Activated CD4-positive, alpha-beta T cell treated with anti-CD3 and anti-CD28 coated beads, Interleukin-2, amount 10 ng/mL, durations not matched to agents 24 days and 14 days (primary cell): ENCODE measurements at places on chromosomes 1 and 21. TPM values are rescaled to one million over a fixed set of nuclear protein-coding genes. Genes with fewer than 3 reads are reported as not detected.
A peak's percentile ranks its signal among the peaks of the same experiment; 100 is the strongest.

ACTN2 gene
- total RNA-seq = 0.40 and 0.44 TPM in 2 replicates

KRTAP7-1 gene
- not detected in 2 replicates for total RNA-seq

OR2T11 gene
- total RNA-seq = not detected in 2 replicates

C1orf87 gene
- not detected in 2 replicates for total RNA-seq

GJA9 gene
- total RNA-seq = not detected in 2 replicates

ERICH3 gene
- not detected in 2 replicates for total RNA-seq

DNA sequence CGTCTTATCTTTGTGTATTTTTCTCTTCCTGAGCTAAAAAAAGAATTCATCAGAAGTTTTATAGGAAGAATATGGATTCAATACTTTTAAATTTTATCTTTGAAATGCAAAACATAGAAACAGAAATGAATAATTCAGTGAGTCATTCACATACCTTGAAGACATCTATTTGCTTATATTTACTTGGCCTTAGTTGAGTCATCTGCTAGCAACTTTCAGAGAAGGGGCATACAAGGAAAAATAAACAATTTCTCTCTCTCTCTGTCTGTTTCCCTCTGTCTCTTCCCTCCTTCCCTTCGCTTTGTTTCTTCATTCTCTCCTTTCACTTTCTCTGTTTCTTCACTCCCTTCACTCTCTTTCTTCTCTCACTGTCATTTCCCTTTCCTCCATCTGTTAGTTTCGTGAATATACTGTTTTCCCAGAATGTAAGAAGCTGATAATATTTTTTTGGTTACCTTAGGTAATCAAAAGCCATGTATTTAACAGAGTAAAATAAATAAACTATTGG lies 477.2 kb downstream of the BRINP3 start:
- no peak for DNase-seq

DNA sequence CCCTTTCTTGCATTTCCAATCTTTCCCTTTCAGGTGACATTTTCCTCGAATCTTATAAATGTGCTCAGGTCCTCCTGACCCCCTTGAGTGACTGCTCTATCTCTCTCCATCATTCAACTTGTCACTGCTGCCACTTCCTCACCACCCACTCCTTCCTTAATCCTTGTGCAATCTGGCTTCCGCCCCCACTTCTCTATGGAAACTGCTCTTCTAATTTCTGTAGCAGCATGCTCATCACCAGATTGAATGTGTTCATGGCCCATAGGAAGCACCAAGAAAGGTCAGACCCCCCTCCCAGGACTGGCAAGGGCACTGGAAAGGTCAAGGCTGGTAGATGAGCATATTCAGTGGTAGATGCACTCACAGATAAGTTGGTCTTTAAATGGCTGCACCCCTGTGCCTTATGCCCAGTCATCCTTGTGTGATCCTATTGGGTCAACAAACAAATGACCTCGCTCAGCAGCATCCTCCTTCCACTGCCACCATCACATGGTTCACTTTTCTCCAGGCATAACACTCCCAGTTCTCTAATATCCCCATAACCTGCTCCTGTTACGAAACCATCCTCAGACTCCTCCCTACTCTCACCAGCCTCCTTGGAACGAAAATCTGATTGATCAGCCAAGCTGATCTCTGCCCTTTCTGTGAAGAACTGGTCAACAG lies 288.5 kb upstream of the POU3F1 start:
- DNase-seq = no peak

GRCh38 chr21:23936224-23936623 lies 1671.1 kb downstream of the MRPL39 start:
- DNase-seq = no peak

DNA sequence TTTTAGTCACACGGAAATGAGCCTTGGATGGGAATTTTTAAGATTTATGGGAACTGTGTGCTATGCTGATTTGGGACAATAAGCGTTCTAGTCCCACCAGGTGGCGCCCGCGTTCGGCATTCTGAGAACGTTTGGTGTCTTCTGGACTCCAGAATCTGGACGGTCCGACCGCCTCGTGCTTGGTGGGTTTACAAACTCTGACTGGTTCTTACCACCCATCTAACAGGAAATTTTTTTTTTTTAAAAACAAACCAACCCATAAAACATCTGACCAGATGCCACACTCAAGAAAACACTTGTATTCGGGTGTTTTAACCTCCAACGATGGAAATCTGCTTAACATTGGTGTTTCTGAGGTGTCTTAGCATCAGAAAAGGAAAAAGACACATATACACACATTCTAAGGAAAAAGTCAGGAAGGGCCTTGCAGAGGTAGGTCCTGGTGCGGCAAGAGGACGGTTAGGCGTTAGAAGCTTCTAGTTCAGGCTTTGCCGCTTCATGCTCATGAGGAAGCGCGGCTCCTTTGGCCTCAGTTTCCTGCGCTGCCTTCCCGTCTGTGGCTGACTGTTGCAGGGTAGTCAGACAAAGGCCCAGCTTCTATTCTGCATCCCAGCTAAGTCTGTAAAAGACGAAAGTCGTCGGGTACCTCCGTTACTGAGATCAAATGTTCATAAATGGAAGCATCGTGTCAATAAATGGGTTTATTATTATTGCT lies 814 bp upstream of the DYRK3 start:
- peak; percentile 93 for DNase-seq

DNA sequence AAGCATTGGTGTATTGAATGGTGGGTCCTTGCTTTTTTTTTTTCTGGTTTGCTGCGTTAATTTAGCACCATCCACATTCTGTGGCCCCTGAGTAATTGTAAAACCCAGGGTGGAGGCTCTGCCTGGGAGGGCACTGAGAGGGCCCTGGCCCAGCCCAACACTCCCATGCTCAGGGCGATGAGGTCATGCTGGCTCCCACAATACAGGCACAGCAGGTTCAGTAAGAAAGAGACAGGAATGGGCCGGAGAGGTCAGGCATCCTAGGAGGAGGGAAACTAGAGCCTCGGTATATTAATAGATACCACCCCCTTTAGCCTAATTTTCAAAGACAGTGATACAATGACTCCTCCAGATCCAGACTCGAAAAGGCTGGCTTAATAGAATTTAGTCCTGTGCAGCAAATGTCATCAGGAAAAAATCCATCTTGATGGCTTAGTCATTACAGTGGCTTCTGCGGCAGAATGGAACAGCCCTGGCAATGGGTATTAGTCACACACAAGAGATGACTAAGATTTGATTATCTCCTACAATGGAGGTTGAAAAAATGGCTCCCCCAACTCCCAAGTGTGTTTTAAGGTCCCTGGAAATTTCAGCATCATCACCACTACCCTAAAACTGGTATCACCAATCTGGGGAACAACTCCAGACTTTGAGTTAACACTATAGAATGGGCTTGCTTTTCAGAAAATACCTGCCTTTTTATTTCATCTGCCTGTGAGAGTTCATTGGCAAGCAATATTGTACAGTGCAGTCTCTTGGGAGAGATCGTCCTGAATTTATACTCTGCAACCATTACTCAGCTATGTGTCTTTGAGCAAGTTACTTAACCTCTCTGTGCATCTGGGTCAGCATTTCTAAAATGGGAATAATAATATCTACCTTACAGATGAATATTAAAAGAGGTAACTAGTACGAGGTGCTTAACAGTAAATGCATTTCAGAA lies 43.9 kb upstream of the LYST start:
- DNase-seq = peak; percentile 69

GRCh38 chr1:4658643-4659628 lies 4.5 kb downstream of the AJAP1 start:
- DNase-seq = no peak

DNA sequence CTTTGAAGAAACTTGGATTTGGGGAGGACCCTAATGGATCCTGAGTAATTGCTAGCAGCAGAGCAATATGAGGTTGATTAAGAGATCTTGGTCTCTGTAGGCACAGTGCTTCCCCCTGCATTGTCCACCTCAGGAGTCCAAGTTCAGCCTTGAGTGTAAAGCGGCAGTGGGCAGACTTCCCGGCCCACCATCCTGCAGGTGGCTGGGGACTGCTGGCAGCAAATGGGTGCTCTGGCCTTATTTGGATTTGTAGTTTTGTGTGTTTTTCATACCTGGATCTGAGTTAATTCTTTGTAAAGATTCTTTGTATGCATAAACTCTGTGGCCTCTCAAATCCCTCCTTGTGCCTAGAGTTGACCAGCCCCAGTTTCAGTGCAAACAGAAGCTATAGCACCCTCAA lies 7.6 kb downstream of the BARHL2 start:
- no peak for DNase-seq

DNA sequence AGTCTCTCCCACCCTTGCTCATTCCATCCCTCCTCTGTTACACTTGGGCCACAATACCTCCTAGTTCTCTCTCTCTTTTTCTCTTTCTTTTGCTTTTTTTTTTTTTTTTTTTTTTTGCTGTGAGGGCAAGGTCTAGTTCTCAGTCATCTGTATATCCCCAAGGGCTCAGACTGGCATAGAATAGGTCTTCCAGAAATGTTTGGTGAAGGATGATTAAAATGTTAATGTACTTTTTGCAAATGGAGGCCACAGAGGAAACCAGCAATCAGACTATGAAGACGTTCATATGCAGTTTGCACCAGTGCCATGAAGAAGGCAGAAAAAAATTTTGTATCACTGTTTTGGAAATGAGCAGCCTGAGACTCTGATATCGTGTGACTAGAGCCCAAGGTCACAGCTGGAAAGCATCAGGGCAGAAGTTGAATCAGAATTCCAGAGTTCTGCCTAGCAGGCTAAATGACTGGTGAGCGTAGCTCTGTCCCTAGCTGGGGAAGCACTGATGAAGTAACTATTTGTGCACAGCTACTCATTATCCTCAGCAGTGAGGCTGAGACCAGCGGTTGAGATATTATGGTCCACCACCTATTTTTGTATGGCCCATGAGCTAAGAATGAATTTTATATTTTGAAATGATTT lies 186.5 kb downstream of the TGFBR3 start:
- DNase-seq = no peak

GRCh38 chr1:3892748-3893147 lies 7.3 kb downstream of the C1orf174 start:
- no peak for DNase-seq

- DNase-seq = peak; percentile 34
These were observed 116.4 kb upstream of the FAM78B start for GRCh38 chr1:166283190-166283589.

DNA sequence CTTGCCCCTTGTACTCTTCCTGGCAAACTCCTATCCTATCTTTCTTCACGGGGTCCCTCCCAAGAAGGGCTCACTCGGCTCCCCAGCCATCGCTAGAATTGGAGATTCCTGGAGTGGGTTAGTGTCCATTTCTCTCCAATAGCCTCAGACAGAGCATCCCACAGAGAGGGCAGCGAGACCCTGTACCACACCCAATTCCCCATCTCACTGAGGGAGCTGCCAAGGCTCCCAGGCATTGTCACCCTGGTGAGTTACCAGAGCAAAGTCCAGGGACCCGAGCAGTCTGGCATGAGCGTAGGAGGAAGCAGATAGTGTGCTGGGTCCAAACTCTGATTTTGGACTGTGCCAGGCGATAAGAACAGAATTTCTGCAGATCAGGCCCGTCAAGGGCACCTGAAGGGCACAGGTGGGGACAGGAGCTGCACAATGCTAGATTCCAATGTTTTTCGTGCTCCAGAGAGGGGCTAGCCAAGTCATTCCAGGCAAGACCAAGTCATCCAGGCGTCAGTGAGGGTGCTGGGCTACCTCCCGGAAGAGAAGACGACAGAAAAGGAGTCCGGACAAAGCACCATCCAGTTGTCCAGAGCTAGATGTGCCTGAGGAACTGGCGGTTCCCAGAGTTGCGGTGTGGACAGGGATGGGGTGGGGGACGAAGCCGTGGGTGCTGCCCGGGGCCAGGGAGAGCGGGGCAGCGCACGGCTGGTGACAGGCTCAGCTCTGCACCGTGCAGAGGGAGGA lies 15.3 kb downstream of the AKR7A3 start:
- DNase-seq = no peak

DNA sequence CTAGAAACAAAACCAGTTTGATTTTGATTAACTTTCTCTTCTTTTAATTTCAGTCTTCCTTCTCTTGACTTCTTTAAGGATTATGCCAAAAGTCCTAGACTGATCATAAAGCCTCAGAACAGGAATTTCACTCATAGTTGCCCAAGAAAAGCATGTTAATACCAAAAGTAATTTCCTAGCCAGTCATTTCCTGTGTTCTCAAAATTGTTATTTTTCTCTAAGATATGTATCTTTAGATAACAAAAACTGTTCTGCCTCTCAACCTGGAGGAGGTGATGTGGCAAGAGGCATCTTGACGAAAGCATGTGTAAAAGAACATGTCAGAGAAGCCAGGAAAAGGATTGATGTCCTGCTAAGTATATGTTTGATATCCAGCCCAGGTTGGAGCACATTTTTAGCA lies 78.0 kb upstream of the IPO9 start:
- no peak for DNase-seq

DNA sequence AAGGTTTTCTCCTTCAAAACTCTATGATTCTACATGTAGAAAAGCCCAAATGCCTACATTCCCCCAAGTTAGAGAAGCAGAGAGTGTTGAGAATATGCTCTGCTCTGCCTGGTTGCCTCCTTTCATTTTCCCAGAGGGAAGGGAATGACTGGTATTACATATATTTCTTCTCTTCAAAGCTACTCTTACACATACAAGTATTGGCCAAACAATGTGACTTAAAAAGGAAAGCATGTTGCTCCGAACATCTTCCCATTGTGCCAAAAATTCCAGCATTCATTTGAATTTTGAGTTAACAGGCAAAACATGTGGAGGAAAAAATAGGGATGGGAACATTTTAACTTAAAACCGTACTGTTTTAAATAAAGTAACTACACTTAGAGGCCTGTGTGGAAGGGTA lies 125.2 kb downstream of the COQ8A start:
- DNase-seq = no peak
